CD4-positive, alpha-beta T cell treated with Interleukin-1 beta for 1 hour (primary cell): ENCODE measurements at places on chromosomes 7 and 10.

- DNase-seq = no peak
These were observed 90.0 kb upstream of the IGFBP3 start for GRCh38 chr7:46011059-46011458.

DNA sequence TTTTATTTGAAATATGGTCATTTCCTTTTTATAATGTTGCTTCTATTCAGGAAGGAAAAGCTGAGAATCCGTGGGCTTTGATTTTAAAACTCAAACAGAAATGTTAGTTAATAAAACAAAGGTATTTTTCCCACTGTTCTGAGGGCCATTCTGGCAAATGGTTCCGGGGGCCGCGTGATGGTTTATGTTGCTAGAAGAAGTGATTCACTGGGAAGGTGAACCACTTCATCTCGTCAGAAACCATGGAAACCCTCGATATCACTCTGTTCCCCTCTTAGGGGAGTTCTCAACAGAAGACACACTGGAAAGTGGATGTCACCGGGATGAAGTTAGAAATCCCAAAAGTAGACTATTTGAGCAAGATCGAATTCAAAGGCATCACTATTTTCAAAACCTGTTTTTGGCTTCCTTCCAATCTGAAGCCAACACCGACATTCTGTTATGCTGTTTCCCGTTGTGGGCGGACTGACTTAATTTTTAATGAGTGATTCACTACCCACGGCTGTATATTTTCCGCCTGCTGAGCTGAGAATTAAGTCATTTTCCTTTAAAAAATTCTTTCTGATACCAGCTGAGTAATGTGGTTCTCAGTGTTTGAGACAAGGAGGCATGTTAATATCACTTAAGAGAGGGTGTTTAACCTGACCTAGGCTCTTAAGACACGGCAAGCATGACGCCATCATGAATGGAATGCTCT is 84.1 kb downstream of the PTPRE start:
- no peak for DNase-seq

- no peak for DNase-seq
These were observed 218.7 kb downstream of the PARD3 start for GRCh38 chr10:34596351-34596750.

- DNase-seq = no peak
These were observed 225.7 kb downstream of the BAMBI start for GRCh38 chr10:28903063-28903462.

- DNase-seq = no peak
These were observed 2.9 kb upstream of the NRAP start for GRCh38 chr10:113666682-113667252.

GRCh38 chr7:154931906-154932305 is 71.0 kb downstream of the PAXIP1 start:
- no peak for DNase-seq

- no peak for DNase-seq
These were observed 64.8 kb upstream of the AHR start for GRCh38 chr7:17233603-17234002.

DNA sequence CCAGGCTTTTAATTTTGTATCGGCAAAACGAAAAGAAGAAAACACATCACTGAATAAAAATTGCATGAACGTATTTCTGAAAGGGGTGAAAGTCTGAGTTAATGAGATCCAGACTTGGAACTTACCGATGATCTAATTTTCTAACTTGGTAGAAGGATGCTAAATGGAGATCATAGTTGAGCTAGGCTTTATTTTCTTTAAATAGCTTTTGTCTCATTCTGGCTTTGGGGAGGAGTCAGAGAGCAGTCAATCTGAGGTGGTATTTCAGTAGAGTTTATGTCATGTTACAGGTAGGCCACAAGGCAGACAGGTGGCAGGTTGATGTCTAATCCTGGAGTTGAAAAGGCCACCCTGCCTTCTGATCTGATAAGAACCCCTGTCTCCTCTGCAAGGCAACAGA is 161.9 kb downstream of the KIAA1217 start:
- DNase-seq = no peak

GRCh38 chr10:124674768-124675222 is 69.4 kb downstream of the FAM53B start:
- no peak for DNase-seq

GRCh38 chr10:4474829-4475228 is 351.2 kb upstream of the AKR1E2 start:
- no peak for DNase-seq

DNA sequence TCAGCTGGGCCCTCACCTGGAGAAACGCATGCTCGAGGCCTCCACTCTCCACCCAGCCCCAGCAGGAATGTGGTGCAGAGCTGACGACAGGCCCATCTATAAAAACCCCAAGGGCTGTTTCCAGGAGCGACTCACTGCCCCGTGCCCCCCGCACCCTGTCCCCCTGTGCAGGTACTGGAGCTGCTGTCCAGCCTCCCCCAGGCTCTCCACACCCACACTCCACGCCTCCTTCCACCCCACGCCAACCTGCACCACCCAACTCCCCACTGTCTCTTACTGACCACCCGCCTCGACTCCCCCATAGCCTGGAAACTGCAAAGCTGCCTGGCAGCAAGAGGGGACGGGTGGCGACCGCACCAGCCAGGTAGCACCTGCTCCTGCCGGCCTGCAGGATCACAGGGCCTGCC is 43.3 kb downstream of the DIP2C start:
- DNase-seq = no peak

DNA sequence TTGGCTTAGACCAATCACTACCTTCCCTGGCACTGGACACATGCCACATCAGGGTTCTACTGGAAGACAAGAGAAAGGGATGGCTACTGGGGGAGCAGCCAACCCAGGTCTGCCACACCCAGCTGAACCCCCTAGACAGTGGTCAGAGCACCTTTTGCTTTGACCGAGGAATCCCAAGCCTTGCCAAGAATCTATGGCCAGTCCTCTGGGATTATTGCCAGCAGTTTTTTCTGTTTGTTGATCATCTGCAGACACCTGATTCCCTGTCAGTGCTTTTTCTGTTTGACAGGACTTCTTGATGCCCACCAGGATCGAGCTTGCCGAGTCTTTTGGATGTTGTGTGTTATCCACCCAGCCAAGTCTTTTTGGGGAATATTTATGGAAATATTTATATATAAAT is 476.2 kb upstream of the GALNT17 start:
- DNase-seq = no peak

DNA sequence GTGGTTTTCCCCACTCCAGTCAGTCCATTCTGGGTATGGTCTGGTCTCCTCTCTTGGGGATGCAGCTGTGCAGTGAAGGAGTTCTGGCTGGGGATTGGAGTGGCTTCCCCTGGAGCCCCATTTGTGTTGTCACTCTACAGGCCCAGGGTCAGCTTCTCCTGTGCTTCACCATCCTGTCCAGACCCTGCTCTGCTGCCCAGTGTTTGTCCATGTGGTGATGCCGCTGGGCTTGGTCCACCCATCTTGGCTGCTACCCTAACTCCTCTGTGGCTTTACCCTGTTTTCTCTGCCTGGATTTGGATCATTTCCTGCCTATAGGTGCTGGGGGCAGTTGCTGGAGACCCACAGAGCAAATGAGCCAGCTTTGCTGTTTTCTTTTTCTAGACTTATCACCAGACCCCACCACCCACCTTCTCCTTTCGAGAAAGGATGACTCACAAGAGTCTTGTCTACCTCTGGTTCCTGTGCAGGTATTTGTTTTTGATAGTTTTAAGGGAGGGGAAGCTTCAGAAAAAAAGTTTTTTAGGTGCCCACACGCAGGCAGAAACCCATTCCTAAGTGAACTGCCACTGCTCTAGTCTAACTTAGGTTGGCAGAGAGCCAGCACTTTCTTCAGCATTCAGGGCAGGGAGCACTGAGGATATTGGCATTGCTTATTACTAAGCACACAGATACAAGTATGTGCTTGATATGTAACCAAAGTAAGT is 8.5 kb downstream of the ZDHHC16 start:
- DNase-seq = no peak

DNA sequence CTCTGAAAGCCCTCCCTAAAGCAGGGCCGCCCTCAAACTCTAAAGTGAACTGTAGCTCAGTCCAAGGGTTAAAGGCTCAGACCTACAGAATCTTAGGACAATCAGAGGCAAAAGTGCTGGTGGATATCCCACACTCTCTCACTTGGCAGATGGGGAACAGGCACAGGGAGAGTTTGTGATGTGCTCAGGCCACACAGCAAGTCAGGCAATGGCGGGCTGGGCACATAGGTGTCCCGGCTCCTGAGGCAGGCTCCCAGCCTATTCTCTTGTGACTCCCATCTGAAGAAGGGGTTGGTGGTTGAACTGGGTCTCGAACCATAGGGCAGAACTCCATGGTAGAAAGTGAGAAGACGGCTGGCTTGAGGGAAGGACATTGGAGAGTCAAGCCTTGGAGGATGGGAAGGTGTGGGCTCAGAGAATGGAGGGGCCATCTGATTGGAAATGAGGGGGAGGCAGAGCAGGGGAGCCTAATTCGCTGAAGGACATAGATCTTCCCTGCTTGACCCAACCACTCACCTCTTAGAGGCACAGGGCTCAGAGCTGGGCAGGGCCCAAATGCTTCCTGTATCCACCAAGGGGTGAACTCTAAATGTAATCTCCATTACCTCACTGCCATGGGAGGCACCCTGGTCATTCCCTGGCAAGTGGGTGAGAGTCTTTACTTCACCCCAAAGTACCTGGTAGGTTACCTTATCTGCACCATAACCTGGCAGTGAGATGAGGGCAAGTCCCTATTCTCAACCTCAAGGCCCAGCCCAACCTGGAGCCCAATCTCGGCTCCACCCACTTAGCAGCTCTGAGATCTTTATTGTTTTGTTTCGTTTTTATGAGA is 4.9 kb upstream of the ZMIZ1 start:
- DNase-seq = no peak

GRCh38 chr7:116071629-116072028 is 41.1 kb upstream of the TFEC start:
- DNase-seq = no peak

- no peak for DNase-seq
These were observed 100.5 kb downstream of the CREB5 start for GRCh38 chr7:28512668-28513440.
